ENCODE measurements at places on chromosomes 1 and 21.
A peak's percentile ranks its signal among the peaks of the same experiment; 100 is the strongest.

GRCh38 chr1:28648008-28648473 lies 359 bp upstream of the RNU11 start:
- peak; percentile 76 for DNase-seq

- DNase-seq, result no peak
Measured at GRCh38 chr1:54428837-54429518, 22.8 kb upstream of the SSBP3 start.

DNA sequence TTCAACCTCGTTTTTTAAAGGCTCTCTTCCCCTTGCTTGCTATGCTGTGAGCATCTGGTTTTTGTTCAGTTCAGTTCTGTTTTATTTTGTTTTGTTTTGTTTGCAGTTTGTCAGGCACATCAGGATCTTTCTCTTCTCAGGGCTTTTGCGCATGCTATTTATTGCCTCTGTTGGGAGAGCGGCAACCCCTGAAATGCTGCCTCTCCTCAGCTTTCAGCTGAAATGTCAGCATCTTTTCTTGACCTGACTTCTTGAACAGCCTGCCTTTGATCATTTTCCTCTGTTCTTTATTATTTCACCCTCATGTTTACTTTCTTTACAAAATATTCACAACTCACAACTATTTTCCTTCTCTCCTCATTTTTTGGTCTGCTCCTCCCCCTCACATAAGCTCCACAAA lies 50.4 kb upstream of the RC3H1 start:
- no peak for DNase-seq

- no peak for DNase-seq
Measured at GRCh38 chr1:214009423-214010196, 21.8 kb downstream of the PROX1 start.

DNA sequence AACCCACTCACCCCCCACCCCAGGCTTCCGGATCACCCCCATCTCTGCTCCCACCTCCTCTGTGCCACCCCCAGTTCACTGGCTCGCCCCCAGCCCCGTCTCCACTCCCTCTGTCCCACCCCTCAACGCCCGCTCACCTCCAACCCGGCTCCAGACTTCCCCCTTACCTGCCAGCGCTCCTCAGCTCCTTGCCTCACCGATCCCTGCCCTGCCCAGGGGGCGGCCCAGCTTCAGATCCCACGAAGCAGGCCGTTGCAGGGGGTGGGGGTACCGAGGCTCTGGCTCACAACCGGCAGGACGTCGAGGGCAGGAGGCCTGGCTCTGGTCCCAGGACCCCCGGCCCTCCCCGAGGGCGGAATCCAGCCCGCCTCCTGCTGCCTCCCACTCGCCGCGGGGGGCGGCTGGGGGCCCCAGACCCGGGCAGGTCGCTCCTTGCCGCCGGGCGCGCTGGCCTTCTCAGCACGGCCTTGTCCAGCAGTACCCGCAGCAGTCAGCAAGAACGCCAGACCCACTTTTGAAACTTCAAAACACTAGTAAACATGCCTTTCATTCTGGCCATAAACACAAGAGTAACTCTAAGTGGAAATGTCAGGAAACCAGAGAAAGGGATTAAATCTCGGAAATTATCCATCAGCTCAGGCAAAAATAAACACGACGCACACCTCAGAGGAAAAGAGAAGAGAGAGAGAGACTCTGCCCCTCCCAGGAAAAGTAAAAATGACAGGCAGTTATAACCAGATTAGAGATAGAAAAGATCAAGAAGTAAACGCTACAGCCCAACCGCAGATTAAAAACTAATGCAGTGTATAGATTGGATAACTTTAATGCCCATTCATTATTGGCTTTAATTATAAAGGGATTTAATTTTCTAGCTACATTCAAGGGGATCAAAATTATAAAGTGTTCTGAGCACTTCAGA lies 1.0 kb upstream of the FAM89A start:
- DNase-seq, result no peak

- no peak for DNase-seq
Measured at GRCh38 chr1:152968248-152968647, 2.2 kb upstream of the SPRR4 start.

GRCh38 chr1:12162459-12163137 lies 4.2 kb upstream of the TNFRSF1B start:
- DNase-seq, result no peak
